ENCODE measurements at places on chromosomes 1 and 21. TPM values are rescaled to one million over a fixed set of nuclear protein-coding genes. Genes with fewer than 3 reads are reported as not detected.
A peak's percentile ranks its signal among the peaks of the same experiment; 100 is the strongest.

Gene SIK1
- 12.1 TPM for total RNA-seq

Gene ZYG11B
- total RNA-seq, result 36.6 TPM

Gene CRYZ
- 84.6 TPM for total RNA-seq

Gene FUBP1
- total RNA-seq, result 92.9 TPM

Gene KIF21B
- total RNA-seq, result under 0.01 TPM

GRCh38 chr1:107626073-107626796, 338.7 kb downstream of the VAV3 start:
- DNase-seq, result no peak

GRCh38 chr1:195278644-195279043, 1329.6 kb downstream of the KCNT2 start:
- no peak for DNase-seq

DNA sequence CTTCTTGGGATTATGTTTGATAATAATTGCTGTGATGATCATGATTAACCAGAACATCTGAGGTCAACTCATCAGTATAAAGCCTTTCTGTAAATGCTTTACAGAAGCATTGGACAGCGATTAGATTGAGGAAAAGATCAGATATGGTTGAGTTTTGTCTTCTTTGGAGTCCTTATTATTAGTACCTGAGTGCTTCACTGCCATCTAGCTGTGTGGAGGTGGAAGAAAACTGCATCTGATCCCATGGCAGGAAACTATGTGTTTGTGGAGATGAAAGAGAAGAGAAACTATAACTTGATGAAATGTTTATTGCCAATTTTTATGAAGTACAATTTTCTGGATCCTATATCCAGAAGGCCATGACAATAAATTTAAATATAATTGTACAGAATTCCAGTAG, 11.4 kb downstream of the FLG2 start:
- peak; percentile 6 for DNase-seq

- no peak for DNase-seq
Measured at GRCh38 chr21:44740742-44741141, 29.4 kb upstream of the TSPEAR start.

DNA sequence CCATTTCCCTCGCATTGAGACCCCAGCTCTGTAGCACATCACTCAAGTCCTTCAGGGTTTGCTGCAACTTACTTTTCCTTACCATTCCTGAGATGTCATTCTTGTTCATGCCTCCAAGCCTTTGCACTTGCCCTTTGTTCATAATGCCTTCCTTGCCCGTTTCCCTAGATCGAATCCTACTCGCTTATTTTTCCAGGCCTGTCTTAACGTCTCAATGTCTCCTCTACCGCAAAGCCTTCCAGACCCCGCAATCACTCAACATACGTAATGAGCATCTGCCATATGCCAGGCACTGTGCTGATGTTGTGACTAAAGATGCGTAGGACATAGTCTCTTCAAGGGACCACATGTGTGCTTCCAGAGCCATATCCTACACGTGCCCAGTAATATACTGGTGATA, 31.1 kb upstream of the CNIH3 start:
- no peak for DNase-seq
